CD4-positive, alpha-beta T cell treated with Interleukin-6 for 4 hours (primary cell): ENCODE measurements at places on chromosomes 5 and 9.
A peak's percentile ranks its signal among the peaks of the same experiment; 100 is the strongest.

DNA sequence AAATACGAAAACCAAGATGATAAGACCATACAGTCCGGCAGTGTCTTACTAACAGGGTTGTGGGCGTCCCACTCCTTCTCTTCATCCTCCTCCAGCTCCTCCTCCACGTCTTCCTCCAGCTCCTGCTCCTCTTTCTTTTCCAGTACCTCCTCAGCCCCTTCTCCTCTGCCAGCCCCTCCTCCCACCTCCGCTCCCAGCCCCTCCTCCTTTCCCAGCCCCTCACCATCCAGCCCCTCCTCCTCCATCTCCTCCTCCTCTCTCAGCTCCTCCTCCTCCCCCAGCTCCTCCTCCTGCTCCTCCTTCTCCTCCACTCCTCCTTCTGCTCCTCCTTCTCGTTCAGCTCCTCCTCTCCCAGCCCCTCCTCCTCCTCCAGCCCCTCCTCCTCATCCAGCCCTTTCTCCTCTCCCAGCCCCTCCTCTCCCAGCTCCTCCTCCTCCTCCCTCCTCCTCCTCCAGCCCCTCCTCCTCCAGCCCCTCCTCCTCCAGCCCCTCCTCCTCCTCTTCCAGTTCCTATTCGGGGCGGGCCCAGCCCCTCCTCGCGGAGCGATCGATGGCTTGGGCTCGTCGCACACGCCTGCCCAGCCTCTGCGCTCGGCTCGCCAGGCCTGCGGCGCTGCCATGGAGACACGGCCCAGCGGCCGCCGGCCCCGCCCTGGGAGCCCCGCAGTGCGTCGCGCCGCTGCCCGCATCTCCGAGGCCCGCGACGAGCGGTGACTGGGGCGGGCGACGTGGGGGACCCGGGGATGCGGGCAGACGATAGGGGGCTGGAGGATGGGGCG lies at the start of gene BRD3OS:
Gene BRD3OS (plus strand): TSS at position 654 of the 778 bp plus-strand sequence. CDS start 1,267 bp downstream, outside the sequence.
- peak; percentile 96 for DNase-seq

- DNase-seq = no peak
Measured at GRCh38 chr9:114745108-114745848, 60.6 kb downstream of the TNFSF15 start.

- no peak for DNase-seq
Measured at GRCh38 chr5:139134906-139135305, 63.3 kb downstream of the SIL1 start.

- no peak for DNase-seq
Measured at GRCh38 chr5:163563112-163563511, 57.7 kb downstream of the MAT2B start.

DNA sequence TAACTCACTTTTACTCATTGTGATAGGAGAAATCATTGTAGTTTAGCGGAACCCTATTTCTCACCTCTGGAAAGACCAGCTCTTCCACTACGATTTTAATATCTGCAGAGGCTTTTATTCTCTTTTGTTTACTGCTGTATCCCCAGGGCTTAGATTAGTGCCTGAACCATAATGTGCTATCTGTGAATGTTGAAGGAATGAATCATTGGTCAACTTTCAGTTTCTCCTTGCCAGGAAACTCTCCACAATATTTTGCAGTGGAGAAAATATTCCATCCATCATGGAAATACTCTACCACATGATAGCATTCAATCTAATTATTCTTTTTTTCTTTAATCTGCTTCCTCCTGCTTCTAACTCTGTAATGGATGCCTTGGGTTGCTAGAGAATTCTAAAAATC lies 263.5 kb upstream of the PTPRD start:
- DNase-seq = no peak

- DNase-seq = no peak
Measured at GRCh38 chr9:117815315-117815714, 111.1 kb downstream of the TLR4 start.

DNA sequence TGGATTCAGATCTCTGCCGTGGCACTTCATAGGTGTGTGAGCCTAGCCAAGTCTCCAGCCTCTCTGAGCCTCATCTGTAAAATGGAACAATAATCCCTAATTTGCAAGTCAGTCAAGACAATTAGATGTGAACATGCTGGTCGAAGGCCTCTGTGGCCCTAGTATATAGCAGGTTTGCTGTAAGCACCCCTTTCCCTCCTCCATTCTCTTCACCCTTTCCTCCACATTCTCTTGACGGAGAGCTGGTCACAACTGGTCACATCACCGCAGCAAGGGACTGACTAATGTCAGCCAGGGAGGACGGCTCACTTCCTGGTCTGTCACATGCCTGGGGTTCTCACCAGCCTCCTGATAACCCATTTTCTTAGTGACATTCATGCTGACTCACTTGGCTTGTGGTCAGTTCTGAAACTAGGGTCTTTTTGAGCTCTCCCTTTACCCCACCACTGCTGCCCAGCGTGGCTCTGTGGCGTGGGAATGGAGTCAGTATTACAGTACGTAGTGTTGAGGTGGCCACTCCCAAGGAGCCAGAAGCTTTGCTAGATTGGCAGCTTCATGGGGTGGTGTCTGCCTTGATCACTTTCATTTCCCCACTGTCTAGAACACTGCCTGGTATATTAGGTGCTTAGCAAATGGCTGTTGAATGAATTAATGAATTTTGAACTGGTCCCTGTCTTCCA lies 47.8 kb downstream of the ERGIC1 start:
- no peak for DNase-seq

GRCh38 chr9:38442473-38443096 lies 18.3 kb upstream of the IGFBPL1 start:
- DNase-seq = no peak

DNA sequence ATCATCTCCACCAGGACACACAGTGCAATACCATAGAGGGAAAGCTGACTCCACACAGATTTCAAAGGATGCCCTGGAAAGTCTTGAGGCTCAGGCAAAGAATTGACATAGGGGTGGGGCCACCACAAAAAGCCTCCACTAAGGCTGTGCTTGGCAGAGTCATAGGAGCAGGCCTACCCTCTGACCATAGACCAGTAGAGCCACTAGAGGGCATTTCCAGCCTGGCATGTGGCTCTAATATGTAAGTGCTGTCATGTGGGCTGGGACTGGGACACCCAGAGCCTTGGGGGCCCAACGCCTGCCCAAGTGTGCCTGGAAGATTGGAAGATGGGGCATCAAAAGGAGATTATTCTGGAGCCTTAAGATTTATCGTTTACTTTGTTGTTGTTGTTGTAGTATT lies 726.0 kb downstream of the DNAH5 start:
- DNase-seq = no peak

DNA sequence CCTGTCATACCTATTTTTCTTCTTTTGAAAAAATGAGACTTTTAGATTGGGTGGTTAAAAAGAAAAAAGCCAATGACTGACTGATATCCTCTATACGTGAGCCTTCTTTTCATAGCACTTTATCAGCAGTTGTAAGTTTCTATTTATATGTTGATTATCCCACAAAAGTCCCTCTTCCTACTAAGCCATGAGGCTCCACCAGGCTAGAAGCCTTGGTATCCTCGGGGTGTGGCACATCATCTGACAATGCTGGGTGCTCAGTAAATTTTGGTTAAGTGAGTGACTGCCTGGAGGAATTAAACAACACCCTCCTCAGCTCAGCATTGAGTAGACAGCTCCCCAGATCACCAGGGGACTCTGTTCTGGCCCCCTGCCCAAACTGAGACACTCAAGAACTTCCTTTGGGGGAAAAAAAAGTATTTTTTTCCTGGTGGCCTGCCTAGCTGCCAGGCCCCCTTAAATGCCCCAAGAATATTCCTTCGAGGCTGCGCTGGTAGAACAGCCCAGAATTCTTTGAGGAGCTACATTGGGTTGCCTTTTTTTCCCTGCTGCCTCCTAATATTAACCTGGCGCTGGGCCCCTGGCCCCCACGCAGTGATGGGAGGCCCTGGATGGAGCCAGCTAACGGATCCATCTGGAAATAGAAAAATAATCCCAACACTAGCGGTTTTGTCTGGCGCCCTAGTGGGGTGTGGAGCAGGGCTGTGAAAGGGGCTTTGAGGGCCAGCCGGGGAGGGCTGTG lies 23.4 kb upstream of the COL27A1 start:
- no peak for DNase-seq

DNA sequence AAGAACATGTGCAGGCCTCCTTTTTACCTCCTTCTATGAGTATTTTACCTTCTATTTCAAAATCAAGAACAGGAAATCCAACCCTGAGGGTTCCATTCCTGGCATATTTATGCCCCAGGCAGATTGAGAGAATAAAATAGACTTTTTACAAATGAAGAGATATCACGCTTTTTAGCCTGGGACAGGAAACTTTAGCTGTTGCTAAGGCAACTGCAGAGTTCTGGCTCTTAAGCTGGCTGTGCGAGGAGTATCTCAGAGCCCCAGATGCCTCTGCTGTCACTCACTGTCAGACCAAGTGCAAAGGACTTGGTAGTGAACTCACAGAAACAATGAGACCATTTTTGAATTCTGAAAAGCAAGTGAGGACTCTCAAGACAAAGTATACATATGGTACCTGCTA lies 69.5 kb upstream of the HSPB3 start:
- DNase-seq = no peak

DNA sequence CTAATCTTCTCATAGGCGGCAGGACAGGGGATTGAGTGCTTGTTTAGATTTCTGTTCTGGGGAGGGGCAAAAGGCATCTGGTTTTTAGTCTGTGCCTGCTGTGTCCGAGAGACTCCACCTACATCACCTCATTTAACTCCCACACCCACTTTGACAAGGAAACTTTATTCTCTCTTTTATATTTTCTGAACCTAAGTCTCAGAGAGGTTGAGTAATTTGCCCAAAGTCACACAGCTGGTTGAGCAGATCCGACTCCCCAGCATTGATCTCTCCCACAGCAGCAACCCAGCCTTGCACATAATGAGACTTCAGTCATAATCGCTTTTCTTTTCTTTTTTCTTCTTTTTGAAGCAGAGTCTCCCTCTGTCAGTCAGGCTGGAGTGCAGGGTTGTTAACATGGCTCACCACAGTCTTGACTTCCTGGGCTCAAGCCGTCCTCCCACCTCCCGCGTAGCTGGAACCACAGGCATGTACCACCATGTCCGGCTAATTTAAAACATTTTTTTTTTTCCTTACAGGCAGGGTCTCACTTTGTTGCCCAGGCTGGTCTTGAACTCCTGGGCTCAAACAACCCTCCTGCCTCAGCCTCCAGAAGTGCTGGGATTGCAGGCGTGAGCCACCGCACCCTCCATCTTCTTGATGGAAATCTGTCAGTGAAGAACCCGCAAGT lies 36.5 kb upstream of the ANKRD33B start:
- DNase-seq = no peak

DNA sequence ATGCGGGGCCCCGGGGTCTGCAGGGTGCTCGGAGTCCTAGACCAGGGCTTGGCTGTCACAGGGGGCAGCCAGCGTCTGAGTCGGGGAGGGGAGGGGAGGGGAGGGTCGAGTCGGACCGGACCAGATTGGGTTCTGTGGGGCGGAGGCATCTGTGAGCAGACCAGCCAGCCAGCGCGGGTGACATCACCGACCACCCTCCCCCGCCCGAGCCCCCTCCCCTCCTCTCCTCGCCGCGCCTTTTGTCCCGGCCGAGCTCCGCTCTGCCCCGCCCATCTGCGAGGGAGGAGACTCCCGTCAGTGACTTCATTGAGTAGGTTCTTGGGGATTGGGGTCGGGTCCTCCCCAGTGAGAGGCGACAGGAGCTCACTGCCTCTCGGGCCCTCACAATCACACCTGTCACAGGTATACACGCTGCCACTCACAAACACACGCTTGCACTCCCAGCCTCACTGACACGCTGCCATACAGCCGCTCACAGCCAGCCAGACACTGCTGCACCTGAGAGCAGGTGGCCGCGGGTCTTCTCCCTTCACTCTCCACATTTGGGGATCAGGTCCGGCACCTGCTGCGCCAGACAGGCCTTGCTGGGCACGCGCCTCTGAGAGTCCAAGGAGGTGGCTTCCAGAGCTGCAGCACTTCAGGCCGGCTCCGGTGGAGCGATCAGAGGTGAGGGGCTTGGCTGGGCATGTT lies 546 bp downstream of the DNAJB5 start:
- DNase-seq = peak; percentile 58

- DNase-seq = no peak
Measured at GRCh38 chr5:142915038-142915437, 144.9 kb downstream of the ARHGAP26 start.

- DNase-seq = no peak
Measured at GRCh38 chr9:20835377-20836286, 151.6 kb downstream of the FOCAD start.

- DNase-seq = no peak
Measured at GRCh38 chr5:14723701-14724132, 59.2 kb downstream of the OTULIN start.

DNA sequence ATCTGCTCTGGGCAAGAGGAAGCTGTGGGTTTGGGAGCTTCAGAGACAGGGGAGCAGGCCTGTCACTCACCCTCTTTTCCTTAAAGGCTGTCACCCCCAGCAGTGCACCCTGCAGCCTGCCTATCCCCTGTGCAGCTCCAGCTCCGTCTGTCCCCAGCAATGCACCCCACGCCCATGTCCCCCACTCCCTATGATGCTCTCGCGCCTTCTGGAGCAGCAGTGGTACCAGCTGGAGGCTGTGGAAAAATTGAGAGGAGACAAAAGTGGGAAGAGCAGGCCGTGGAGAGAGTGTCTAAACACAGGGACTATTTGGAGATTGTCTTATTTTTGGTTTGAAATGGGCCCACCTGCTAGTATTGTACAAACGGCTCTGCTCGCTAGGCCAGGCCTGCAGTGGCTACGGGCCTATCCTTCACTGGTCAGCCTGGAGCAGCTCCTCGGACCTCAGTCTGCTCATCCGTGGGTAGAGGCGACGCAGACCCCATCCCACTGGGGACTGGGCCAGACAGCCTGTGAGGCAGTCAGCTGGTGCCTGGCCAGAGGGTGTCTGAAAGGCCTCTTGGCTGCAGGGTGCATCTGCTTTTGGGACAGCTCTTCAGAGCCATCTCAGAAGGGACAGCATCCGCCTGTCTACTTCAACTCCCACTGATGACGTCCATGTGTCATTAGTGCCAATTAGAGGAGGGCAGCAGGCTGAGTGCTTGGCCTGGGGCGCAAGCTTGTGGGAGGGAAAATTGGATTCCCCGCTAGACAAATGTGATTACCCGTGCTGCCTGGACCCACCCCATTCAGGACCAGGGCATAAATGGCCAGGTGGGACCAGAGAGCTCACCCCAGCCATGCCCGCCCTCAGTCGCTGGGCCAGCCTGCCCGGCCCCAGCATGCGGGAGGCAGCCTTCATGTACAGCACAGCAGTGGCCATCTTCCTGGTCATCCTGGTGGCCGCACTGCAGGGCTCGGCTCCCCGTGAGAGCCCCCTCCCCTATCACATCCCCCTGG lies at the start of gene DBH:
Gene DBH (plus strand): TSS at position 831 of the 999 bp plus-strand sequence. CDS start 9 bp downstream, at position 840.
- DNase-seq = no peak
